ENCODE measurements at places on chromosomes 11 and 22.

GRCh38 chr22:44587737-44588310, 89.8 kb upstream of the RTL6 start:
- DNase-seq: no peak

DNA sequence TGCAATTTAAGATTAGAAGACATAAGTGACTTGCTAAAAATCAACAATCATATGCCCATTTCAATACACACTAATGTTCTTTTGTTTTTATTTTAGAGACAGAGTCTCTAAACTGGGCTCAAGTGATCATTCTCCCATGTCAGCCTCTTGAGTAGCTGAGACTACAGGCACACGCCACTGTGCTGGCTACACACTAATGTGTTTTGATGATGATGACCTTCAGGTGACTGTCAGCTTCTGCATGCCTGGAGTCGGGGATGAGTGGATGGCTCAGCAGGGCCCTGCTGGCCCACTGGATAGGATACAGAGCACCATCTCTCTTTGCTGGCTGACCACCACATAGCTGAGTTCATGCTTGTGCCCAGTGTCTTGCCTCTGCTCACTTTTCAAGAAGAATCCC, 27.0 kb upstream of the POU2AF1 start:
- DNase-seq: no peak

DNA sequence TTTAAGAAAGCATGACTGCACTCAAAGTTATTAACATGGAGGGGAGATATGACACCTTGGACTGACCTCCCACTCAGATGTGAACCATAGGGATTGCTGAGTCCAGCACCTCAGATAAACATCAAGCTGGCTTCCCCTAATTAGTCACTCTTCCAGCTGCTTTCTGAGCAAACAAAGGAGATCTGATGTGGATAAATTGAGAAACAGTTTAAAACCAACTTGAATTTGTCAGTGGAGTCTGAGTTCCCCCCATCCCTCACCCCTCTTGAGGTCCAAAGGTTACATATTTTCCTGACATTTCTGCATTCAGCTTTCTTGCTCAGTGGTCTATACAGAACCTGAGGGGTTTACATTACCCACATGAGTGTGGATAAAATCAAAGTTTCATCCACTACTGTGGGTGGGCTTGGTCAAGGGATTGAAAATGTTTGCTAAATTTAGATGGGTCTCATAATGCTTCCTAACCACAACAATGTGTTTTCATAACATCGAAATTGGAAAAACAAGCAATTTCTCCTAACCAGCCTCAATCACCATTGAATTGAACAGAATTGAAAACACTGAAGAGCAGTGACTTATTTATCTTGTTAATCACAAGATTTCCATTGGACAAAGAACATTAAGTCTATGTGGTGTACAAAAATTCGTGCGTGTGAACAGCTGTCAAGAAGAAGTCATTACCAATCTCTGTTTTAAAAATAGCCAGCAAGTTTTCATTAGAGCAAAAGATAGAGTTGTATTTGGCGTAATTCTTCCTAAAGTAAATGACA, 292.3 kb downstream of the METTL15 start:
- DNase-seq: no peak

- no peak for DNase-seq
Measured at GRCh38 chr11:68924073-68924925, 20.6 kb downstream of the IGHMBP2 start.

- DNase-seq: no peak
Measured at GRCh38 chr22:44645083-44645482, 56.9 kb upstream of the PRR5 start.

DNA sequence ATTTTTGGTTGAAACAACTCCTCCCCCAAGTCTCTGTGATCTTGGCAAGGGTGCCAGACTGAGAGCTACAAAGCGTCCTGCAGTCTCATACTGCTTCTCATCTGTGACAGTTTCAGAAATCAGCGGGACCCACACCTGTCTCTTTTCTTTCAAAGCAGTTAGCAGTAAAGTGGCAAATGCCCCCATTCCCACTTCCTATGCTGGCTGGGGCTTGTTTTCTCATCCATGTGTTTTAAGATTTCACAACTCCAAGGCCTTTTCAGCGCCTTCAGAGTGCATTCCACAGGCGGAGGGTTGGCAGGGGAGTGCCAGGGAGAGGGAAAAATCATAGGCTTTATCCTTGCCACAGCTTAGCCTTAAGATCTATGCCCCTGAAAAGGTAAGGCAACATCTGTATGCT, 493.5 kb downstream of the OPCML start:
- DNase-seq: no peak

- DNase-seq: no peak
Measured at GRCh38 chr11:134714021-134714656, 302.1 kb upstream of the B3GAT1 start.

DNA sequence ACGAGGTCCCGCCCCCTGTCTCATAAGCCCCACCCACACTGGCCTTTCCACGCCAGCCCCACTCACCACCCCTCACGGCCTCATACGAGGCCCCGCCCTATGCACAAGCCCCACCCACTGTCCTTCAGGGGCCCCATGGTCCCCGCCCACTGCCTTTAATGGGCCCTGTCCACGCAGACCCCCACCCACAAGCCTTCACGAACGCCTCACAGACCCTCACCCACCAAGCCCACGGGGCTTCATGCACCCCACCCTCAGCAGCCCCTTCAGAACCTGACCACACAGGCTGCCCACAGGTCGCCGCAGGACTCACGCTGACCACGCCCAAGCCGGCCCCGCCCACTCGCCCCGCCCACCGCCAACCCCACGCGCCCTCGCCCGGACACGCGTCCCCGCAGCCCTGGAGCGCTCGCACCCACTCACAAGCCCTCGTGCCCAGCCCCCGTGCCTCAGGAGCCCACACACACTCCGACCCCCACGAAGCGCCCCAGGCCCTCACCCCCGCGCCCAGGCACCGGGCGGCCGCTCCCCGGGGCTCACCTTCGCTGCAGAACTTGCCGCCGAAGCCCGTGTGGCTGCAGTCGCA, 10.5 kb downstream of the NRXN2 start:
- DNase-seq: no peak
